Endodermal cell (in vitro differentiated cells): ENCODE measurements at places on chromosomes 16 and 17.
A peak's percentile ranks its signal among the peaks of the same experiment; 100 is the strongest.

DNA sequence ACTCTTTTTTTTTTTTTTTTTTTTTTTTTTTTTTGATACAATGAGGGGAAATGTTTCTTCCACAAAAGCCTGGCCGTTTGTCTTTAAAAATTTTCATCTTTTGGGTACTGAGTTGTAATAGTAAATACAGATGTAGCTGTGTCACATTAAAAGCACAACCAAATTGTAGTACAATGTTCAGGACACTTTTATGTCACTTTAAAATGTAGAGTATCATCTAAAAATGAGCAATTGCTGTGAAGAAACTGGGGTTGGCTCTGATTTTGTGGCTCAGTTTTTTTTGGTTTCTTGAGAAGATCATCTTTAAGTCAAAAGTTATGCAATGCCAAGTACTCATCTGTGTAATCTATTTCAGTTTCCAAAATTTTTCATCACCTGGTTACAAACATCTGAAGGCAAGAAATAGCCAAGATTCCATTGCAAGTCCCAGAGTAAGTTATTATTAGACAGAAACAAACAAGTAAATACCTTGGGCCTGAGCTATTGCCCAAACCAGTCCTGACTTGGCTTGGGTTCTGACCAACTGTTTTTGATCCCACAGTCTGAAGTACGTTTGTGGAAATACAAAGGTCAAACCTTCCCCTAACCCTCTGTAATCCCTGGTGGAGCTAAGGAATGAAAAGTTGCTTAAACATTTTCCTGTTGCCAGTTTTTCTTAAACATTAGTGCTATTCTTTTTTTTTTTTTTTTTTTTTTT lies 717.2 kb downstream of the WWOX start:
- no peak for DNase-seq

DNA sequence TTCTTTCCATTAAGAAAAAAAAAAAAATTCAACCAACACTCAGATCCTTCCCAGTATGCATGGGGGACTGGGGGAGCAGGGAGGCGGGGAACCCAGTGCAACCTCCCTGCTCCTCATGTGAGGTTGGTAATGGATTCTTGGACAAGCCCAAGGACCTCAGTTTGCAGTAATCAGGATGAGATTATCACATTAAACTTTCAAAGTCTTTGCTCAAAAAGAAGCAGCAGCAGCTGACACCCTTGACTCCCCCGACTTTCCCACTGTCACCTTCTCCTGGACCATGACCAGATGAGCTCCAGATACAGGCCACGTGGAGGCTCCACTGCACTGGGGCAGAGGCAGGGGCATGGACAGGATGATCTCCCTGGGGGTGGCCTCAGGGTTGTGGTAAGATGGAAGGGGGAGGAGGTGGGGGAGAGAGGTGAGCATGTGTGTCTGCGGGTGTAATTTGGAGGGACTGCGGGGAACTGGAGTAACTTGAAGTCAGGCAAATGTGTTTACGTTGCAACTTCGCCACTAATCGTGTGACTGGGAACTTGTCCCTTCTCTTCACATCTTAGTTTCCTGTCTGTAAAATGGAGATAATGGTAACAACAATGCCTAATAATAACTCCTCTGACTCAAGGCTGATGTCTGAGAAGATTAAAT lies 19.8 kb downstream of the ZNF385C start:
- peak; percentile 56 for DNase-seq

- DNase-seq: no peak
Observed at GRCh38 chr16:57976331-57976796, 5.4 kb upstream of the CNGB1 start.

DNA sequence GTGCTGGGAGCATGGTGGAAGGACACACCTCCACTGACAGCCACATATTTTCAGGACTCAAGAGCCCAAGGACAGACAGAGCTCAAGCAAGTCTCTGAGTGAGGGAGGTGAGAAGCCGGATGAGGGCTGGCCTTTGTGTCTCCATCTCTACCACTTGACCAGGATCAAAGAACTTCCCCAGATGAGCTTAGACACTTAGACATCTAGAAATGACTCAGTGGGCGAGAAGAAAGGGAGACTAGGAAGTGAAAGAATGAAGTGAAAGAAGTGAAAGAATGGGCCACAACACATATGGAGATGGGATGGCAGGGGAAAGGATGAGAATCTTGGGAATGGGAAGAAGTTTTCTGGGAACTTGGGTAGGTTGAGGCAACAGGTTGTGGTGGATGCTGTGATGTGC lies 274.9 kb upstream of the CCL2 start:
- DNase-seq: no peak

DNA sequence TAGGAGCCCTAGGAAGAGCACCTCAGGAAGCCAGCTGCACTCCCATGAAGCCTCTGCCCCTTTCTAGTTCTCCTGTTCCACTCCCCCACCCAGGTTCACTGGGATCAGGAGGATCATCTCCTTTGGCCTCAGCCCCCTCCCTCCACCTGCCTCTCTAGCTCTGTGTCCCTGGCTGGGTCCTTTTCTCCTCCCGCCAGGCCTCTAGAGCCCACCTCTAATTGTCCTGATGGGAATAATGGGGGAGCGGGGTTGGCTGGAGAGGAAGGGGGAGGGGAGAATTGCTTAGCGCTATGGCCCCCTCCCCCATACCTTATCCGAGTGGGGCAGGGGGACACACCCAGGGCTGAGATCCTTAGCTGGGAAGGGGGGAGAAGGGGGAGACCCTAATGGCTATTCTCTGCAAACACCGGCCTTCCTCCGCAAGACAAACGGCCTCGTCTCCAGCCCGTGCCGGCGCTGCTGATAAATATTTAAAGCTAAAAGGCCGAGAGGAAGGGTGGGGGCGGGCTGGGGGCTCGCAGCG lies 997 bp downstream of the HOXB7 start:
- peak; percentile 64 for DNase-seq

GRCh38 chr16:78443542-78444364 lies 344.3 kb downstream of the WWOX start:
- no peak for DNase-seq

GRCh38 chr17:50931144-50931908 lies 65.2 kb upstream of the TOB1 start:
- peak; percentile 95 for DNase-seq

DNA sequence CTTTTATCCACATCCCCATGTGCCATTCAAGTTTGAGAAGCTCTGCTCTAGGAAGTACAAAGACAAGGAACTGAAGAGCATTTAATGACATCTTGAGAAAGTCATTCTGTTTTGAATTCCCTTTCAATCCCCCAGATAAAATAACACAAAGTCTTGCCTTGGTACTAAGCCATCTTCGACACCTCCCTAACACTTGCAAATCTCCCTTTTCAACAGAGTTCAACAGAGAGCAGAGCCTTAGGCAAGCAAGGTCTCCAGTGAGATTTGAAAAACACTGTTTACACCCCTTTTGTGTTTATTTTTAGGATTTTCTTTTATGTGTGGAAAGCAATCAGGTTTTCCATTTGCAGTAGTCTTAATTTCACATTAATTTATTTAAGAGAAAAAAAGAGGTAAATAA lies 13.6 kb downstream of the TOX3 start:
- DNase-seq: no peak

- DNase-seq: peak; percentile 92
Observed at GRCh38 chr17:8436169-8436843, 622 bp downstream of the NDEL1 start.

- DNase-seq: peak; percentile 96
Observed at GRCh38 chr17:10614536-10615155, 42.5 kb downstream of the MYH3 start.
